Stimulated activated CD4-positive, alpha-beta T cell treated with anti-CD3 and anti-CD28 coated beads, Interleukin-15, amount 100 ng/mL, for 48 hours (primary cell): ENCODE measurements at places on chromosomes 5 and 9.

DNA sequence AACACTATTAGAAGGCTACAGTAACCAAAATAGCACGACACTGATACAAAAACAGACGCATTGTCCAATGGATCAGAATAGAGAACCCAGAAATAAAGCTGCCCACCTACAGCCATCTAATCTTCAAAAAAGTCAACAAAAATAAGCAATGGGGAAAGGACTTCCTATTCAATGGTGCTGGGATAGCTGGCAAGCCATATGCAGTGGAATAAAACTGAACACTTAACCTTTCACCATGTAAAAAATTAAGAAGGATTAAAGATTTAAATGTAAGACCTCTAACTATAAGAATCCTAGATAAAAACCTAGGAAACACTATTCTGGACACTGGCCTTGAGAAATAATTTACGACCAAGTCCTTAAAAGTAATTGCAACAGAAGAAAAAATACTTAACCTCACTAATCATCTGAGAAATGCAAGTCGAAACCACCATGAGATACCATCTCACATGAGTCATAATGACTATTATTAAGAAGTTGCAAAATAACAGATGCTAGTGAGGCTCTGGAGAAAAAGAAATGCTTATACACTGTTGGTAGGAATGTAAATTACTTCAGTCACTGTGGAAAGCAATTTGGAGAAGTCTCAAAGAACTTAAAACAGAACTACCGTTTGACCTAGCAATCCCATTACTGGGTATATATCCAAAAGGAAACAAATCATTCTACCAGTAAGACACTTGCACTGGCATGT is 203.3 kb upstream of the CDH9 start:
- no peak for DNase-seq

GRCh38 chr9:92242260-92243136 is 51.0 kb downstream of the IARS1 start:
- no peak for DNase-seq

- DNase-seq: no peak
These were observed 29.1 kb upstream of the MEIKIN start for GRCh38 chr5:131974622-131974955.

GRCh38 chr5:135307143-135307903 is 91.7 kb downstream of the MACROH2A1 start:
- no peak for DNase-seq

- DNase-seq: no peak
These were observed 155.9 kb downstream of the ERCC6L2 start for GRCh38 chr9:96031366-96031824.

DNA sequence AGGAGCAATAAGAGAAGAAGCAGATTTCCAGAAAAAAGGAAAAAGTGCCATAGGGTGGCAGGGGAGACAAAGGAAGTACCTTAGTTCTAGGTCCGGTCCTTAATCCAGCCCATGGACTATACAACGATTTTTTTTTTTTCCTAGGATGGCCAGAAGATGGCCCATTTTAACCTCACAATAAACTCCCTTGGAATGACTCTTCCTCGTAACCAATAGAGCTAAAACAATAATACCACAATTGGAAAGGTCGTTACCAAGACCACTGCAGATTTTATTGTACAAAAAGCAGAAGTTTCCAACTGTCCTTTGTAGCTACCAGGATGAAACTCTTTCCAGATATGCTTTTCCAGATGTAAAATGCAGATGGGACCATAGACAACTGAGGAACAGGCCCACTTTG is 34.4 kb upstream of the SSBP2 start:
- no peak for DNase-seq

DNA sequence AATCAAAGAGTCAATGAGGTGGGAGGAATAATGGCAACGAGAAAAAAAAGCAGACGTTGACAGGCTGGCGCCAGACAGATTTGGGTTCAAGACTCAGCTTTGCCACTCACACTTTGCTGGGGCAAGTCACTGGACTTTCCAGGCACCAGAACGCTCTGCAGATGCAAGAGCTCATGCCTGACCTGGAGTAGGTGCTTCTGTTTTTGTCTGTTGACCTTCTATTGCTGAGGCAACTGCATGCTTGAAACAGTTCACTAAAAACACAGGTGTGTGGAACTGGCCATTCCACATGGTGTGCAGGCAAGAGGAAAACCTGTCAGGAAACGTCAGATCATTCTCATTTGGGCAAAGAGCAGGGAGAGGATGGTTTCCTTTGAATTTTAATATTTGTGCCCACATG is 161.2 kb upstream of the SMIM23 start:
- no peak for DNase-seq

DNA sequence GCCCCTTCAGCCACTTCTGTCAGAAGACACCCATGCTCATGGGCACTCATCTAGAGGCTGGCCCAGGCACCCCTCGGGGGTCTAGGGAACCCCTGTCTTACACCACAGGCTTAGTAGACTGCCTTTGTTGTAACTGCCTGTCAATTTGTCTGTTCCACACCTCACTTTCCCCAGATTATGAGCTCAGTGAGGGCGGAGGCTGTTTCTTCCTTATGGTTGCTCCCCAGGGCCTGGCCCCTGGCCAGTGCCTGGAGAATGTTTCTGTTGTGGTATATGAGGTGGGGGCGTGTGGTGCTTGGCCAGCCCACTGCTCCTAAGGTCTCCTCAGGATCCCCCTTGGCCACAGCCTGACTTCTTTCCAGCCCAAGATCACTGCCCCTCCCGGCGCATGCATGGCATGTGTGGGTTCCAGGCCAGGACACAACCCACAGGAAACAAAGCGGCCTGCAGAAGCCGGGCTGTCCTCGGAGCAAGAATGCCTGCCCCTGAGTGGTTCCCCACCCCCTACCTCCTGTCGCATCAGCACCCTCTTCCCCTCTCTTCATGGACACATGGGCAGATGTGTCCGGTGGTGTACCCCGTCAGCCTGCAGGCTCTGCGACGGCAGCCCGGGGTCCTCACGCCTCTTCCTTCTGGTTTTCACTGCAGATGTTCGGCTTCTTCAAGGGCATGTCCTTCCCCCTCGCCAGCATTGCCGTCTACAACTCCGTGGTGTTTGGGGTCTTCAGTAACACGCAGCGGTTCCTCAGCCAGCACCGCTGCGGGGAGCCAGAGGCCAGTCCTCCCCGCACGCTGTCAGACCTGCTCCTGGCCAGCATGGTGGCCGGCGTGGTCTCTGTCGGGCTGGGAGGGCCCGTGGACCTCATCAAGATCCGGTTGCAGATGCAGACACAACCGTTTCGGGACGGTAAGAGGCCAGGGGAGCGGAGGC is 17.7 kb downstream of the SLC25A48 start:
- DNase-seq: no peak

DNA sequence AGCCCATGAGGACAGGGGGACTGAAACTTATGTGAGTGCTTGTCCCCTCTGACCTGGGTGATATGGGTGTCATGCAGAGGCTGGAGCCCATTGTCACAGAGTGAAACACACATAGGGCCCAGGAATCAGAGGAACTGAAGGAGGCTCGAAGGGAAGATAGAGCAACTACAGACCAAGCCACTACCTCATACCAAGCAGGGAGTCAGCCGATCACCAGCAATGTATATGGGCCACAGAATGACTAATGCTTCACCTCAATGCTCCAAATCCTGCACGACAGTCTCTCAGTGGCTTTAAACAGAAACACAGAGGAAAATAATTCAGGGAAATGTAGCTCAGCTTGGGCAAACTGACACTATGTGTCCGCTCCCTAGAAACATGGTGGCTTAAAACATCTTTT is 8.9 kb upstream of the FBXW11 start:
- no peak for DNase-seq

DNA sequence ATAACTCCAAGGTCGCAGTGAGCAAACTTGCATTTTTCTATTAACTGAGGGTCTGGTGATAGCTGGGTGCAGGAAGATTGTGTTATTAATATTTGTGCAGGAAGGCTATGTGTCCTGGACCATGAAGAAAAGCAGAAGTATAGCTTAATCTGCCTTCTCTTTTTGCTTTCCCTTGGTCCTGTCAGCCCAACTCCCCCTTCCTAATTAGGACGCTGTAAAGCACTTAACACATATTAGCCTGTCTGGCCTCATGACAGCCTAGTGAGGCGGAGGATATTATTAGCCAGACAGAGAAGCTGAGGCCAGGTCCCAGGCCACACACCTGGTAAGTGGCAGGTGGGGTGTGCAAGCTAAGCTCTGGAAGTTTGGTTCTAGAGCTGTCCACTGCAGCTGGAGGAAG is 29.5 kb downstream of the SLC46A2 start:
- no peak for DNase-seq

DNA sequence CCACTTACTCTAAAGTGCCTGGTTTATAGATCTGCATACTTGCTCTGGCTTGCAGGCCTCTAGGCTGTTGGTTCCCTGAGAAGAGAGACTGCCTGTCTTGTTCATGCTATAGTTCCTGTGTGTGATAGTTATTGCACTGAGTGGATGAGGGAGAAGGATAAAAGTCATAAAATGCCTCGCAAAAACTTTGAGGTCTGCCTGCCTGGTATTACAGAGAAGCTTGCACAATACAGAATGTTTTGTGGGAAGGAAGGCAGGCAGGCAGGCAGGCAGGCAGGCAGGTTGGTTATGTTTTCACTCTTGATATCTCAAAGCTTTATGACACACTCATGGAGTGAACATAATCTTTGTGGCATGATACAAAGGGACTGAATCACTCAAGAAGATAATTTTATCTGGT is 287.1 kb downstream of the SLIT3 start:
- DNase-seq: no peak

GRCh38 chr9:116493183-116493860 is 193.8 kb upstream of the TRIM32 start:
- no peak for DNase-seq

DNA sequence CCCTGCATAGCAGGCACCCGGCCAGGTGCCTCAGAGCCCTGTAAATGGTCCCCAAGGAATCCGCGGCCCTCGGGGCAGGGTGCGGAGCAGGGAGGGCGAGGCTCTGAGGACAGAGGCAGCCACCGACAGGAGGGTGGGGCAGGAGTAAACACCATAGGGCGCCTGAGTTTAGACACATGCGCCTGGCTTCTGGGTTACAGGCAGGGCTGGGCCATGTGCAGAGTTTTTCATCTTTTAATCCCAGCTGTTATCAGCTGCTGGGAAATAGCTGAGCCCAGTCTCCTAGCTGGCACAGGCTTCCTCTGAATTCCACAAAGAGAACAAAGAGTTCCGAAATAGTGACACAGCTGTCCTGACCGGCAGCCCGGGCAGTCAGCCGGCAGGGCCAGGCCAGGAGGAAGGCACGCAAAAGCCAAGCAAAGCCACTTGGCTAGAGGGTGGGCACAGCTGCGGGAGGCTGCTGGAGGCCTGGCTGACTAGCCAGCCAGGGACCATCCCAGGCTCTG is 98.9 kb upstream of the PHYKPL start:
- DNase-seq: no peak

GRCh38 chr5:150256410-150257064 is 33.0 kb downstream of the CAMK2A start:
- DNase-seq: no peak

- no peak for DNase-seq
These were observed 22.7 kb downstream of the TEK start for GRCh38 chr9:27131731-27132130.

DNA sequence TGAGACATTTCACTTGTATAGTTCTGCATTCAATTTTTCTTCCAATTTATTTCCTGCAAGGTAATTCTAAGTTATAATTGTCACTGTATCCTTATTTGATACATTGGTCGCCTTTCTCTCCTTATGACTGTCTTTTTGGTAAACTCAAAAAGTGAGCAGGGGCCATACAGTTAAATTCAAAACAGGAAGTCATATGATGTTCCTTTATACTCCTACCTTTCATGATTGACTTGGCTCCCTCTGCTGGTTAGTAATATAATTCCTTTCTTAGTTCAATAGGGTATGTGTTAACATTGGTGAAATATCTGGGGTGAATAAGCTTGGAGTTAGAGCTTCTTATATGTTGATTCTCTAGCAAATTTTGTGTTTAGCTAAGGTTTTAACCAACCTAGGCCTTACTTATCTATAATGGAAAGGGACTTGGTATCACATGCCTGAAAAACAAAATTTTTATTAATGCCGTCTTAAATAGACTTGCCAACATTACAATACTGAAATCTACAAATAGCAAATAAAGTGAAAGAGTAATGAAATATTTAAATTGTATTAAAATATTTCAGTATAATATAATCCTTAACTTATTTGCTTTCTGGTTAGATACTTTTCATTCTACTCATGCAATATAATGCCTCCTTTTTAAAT is 6.0 kb upstream of the NIPBL start:
- DNase-seq: no peak

- DNase-seq: no peak
These were observed 76.4 kb downstream of the MED27 start for GRCh38 chr9:132003319-132003704.
